ENCODE measurements at places on chromosomes 6 and 20.

GRCh38 chr6:90466154-90466940 is 120.5 kb downstream of the MAP3K7 start:
- no peak for DNase-seq

GRCh38 chr6:117194978-117195377 is 70.4 kb upstream of the VGLL2 start:
- DNase-seq: no peak

GRCh38 chr6:17687136-17687535 is 19.6 kb downstream of the NUP153 start:
- DNase-seq: no peak

DNA sequence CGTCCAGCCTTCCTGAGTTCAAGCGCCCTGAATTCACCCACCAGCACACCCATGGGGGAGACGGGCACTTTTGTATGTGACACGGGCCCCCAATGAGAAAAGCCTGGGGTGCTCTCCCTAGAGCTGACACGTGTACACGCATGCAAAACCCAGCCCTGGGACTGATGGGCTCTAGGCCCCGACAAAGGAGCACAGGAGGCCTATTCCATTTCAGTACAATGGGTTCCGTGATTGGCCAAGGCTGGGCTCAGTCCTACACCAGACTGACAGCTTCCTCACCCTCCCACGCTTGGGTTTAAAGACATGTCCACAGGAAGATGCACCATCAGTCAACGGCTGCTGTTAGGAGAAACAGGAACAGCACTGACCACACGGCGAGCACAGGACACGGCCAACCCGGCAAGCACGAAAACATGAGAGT is 8.8 kb downstream of the ZBTB46 start:
- DNase-seq: no peak

DNA sequence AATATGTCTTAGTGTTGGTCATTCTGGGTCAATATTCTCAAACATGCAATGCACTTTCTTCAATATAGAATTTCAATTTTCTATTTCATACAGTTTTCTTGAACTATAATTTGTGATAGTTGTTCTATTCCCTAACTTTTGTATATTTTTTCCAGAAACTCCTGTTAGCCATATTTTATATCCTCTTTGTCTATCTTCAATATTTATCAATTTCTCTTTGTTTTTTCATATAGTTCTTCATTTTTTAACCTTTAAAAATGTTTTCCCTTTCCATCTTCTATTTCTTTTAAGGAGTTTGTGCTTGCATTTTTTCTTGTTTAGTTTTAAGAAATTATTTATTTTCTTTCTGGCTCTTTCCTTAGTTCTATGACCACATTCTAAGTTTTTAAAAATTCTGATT is 42.0 kb upstream of the MBOAT1 start:
- DNase-seq: no peak

GRCh38 chr20:29741894-29742698 is 1515.4 kb upstream of the DEFB115 start:
- DNase-seq: no peak

- DNase-seq: no peak
Measured at GRCh38 chr6:166119116-166119911, 48.3 kb downstream of the TBXT start.

- no peak for DNase-seq
Measured at GRCh38 chr20:51211191-51211590, 188.3 kb upstream of the KCNG1 start.

GRCh38 chr20:1450926-1451491 is 15.6 kb downstream of the NSFL1C start:
- no peak for DNase-seq

DNA sequence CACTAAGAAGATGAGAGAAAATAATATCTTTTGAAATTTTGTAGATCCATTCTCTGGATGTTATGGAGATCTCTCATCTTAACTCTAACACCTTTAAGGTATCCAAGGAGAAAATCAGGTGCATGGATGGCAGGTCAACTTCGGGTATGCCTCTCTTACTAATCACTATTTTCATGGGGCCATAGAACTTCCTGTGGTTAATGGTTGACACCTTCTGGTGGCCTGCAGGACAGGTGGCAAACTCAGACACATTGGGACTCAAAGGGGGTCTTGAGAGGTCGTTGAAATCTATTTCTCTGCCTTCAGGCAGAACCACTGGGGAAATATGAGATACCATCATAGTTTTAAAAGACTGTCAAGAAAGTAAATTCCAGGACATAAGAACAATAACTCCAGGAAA is 76.5 kb downstream of the ADAT2 start:
- DNase-seq: no peak

GRCh38 chr6:168890306-168890980 is 363.2 kb downstream of the THBS2 start:
- no peak for DNase-seq

- DNase-seq: no peak
Measured at GRCh38 chr6:81766482-81767069, 14.1 kb upstream of the TENT5A start.

DNA sequence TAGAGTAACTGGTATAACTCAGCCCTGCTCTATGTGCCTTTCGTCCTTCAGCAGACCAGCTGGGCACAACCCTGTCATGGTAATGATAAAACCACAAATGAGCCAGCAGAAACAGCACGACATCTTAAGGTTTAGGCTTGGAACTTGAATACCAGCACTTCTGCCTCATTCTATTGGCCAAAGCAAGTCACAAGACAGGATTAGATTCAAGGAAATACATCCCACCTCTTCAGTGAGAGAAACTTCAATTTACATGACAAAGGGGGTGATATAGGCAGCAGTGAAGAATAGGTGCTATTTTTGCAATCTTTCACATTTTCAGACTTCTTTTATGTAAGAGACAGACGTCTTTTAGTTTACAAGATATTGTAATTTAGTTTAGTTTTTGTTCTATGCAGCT is 69.8 kb upstream of the SLC35F1 start:
- no peak for DNase-seq

- DNase-seq: peak; percentile 32
Measured at GRCh38 chr20:13009682-13010406, 1.1 kb downstream of the SPTLC3 start.

GRCh38 chr20:25191051-25191450 is 4.5 kb upstream of the ENTPD6 start:
- DNase-seq: no peak

GRCh38 chr6:47203266-47203937 is 106.3 kb downstream of the TNFRSF21 start:
- peak; percentile 38 for DNase-seq

DNA sequence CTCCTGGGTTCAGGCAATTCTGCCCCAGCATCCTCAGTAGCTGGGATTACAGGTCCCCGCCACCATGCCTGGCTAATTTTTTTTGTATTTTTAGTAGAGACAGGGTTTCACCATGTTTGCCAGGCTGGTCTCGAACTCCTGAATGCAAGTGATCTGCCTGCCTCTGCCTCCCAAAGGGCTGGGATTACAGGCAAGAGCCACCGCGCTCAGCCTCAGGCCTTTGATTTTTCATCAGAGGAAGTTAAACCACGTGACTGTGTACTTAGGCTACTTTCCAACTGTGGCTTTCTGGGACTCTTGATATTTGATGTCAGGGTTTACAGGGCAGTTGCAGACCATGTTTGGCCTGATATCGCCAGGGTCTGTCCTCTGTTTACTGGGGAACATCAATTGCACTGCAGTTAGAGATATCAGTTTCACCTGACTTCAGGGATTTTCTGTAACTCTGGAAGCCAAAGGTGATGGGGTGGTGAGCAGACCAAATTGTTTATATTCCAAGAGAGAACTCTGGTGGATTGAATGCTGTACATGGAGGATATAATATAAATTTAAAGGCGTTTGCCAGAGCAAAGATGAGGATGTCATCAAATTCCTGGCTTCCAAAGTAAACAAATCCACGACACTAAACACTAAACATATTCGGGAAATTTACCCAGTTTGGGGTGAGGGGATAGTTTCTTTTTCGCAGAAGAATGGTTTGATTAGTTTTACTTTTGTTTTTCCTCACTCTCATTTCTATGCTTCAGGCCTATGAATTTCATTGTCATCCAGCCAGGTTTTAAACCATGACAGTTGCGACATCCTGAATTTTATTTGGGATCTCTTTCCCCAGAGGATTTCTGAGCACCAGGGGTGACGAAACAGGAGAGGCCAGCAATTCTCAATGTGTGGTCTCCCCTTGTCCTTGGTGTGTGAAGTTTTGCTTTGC is 4.2 kb downstream of the PSMF1 start:
- DNase-seq: no peak

DNA sequence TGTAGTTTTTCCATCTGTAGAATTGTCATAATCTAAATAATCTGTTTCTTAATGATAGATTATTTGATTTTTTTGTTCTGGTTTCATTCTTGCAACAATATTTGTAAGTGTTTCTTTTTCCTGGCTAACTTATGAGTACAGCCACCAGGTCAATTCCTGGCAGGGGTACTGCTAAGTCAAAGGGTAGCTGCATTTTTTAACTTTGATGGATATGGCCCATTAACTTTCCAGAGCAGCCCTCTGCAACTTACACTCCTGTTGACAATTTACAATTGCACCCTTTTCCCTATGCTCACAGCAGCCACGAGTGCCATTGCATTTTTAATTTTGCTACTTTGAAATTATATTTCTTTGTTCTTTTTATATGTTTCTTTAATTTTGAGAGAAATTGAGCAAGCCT is 209.3 kb upstream of the CST7 start:
- DNase-seq: no peak

GRCh38 chr6:128357392-128358130 is 162.8 kb downstream of the PTPRK start:
- no peak for DNase-seq

DNA sequence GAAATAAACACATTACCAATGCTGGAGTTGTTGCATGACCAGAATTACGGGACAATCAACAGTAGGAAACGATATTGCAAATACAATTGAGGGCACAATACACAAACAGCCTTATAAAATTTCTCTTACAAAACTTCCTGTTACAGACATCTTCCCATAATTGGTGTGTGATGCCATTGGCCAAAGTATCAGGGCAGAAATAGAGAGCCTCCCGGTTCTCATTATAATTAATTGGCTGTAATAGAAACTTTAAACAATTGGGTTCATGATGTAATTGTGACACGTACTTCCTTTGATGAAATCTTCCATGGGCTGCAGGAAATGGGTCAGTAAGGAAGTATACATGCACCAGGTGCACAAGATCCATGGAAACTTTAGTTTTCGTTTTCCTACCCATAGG is 40.3 kb upstream of the RALGAPA2 start:
- DNase-seq: no peak

DNA sequence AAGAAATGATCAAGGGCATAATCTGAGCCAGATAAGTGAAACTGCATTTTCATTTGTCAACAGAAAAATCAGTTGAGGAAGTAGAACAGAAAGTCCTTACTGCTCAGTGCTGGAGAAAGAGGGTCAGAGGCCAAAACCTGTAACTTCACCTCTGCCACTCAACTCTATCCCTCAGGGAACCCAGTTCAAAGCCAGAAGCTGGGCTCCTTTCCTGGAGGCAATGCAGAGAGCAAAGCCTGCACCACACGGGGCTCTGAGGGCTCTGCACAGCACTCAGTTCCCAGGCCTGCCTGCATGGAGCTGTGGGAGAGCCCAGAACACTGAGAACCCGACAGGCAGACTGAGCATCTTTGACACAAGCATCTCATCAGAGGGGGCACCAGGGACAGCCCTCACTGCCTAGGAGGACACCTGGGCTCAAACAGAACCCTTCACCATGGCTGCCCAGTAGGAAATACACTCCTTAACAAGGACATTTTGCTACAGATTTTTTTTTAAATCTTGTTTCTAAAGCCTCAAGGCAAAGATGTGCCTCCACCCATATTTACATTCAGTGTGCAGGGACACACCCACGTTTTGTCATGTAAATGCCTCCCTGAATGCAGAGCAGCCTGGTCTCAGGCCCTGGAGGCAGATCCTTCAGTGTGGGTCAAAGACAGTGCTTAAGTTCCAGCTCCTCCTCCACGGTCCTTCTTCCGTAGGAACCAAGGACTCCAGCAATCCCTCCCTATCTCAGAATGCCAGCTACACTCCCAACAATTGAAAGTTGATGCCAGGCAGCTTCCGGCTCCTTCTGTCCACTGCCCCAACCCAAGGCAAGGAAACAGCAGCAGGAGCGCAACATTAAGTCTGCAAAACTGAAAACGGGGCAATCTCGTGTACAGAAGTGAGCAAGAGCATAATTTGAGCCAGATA is 6.6 kb downstream of the RNASET2 start:
- peak; percentile 48 for DNase-seq

DNA sequence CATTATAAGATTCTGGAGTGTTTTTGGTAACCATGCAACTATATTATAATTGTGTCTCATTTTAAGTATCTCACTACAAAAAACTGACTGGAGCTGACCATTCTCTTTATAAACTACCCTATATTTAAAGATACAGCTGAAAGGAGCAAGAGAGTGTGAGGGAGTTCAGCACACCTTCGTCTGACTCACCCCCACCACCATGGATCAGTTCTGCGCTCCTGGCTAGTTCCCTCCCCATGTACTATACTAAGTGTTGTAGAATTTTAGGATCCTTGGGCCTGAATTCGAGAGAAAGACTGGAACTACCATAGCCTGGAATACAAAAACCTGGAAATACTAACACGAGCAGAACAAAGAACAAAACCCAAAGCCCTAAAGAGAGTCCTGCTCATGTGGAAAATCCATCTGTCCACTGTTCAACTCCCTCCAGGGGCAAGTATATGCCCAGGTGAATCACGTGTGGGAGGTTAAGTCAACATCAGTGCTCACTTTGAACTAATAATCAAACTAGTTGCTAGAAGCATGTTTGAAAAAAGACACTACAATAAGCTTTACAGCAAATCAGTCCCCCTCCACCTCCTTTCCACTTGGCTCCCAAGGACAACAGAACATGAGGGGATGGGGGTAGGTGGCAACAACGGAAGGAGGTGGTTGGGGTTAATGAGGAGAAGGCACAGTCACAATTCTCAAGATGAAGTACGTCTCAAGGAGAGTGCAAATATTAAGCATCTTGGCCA is 46.8 kb downstream of the ELOVL5 start:
- DNase-seq: no peak

GRCh38 chr20:62174021-62174804 is 8.6 kb upstream of the MTG2 start:
- no peak for DNase-seq

DNA sequence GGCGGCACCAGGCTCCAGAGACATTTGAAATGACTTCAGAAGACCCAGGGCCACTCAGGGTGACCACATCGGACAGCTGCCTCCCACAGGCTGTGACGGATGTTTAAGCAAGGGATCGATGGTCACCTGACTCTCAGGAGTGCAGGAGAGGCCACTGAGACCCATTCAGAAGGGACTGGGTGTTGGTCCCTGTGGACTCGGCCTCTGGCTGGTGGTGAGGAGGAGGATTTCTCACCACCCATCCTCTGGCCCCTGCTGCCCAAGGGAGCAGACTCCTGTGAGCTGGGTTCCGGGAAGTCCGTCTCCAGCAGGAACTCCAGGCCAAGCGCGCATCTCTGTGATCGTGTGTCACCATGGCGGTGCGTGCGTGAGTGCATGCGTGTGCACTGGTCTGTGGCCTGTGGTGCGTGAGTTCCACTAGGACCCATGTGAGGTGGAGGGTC is 25.5 kb downstream of the NPEPL1 start:
- no peak for DNase-seq
